ENCODE measurements at places on chromosomes 16 and 17.
A peak's percentile ranks its signal among the peaks of the same experiment; 100 is the strongest.

- DNase-seq, result peak; percentile 56
Measured at GRCh38 chr17:29369831-29370735, 20.1 kb upstream of the TAOK1 start.

- DNase-seq, result no peak
Measured at GRCh38 chr16:27244363-27244755, 24.2 kb downstream of the NSMCE1 start.

DNA sequence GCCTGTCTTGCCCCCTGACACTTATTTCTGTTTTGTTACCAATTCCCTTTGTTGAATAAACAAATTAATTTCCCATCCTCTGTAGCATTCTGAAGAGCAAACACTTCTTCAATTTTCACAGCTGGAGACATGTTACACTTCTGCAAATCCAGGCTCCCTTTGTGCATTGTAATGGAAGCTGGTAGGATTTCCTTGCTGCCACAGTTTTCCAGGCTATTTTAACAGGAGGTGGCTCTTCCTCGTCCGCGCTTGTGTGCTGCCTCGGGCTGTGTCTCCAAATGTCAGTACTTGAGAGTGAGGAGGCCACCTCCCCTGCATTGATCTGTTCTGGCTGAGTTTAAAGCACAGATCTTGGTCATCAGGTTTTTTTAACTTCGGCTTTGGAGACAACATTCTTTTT is 40.0 kb downstream of the SOST start:
- DNase-seq, result no peak

GRCh38 chr16:23673971-23674614 is 4.6 kb upstream of the PLK1 start:
- no peak for DNase-seq

- no peak for DNase-seq
Measured at GRCh38 chr16:89600427-89600826, 13.0 kb upstream of the DPEP1 start.

DNA sequence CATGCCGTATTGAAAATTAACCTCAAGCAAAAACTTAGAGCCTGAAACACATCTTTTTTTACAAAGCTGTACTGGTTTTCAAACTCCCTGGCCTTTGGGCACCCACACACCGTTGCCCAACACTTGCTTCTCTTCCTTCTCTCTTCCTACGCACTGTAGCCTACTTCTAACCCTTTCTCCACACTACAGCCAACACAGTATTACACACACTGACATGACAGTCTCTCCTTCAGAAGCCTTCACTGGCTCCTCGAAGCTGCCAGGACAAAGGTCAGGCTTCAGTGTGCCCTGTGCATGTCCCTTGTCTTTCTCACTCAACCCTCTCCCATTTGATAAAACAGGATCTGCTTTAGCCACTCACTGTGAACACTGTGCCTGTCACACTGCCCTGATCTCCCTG is 8.0 kb downstream of the FANCA start:
- no peak for DNase-seq

DNA sequence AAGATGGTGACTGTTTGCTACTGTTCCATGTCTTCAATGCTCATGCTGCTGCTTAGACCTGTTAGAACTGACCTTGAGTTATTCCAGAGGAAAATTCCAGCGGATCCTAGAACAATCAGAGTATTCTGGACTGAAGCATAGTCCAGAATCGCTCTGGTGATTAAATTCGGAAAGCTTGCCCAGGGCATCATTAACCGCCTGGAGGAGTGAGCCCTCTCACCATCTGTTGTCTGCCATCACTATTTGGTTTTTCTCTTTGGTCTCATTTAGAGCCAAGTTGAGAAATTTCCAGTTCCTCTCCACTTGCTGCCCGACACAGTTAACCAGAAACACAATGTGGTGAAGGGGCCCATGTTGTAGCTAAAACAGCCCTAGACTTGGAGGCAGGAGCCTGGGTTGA is 104.1 kb downstream of the BMERB1 start:
- DNase-seq, result no peak

DNA sequence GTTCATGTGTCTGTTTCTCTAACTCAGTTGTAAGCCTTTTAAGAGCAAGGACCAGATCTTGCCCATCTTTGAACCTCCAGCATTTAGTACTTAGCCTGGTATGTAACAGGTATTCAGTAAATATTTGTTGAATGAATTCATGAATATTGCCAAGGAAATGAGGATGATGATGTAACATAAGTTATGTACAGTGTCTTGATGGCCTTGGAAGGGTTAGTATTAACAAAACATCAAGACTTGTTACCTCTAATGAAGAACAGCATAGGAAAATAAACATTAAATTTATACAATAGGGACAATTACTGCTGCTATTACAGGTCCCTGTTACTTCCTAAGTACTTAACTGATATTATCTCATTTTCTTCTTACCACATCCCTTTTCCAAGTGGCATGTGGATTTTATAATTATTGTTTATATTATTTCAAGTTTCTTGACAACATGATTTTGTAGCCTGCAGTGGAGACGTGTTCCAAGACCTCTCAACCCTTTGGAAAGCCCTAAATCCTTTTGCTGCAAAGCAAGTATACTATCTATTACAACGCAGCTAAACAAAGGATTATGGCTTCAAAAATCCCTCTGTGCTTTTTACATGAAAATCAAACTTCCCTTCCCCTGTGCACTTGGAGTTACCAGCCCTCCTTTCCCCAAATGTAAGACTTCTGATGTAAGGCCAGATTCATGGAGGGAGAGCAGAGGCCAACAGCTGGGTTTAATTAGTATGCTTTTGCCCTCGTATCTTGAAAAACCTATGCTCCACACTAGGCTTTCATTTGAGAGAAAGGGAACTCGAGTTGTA is 77.4 kb upstream of the SMIM36 start:
- no peak for DNase-seq

DNA sequence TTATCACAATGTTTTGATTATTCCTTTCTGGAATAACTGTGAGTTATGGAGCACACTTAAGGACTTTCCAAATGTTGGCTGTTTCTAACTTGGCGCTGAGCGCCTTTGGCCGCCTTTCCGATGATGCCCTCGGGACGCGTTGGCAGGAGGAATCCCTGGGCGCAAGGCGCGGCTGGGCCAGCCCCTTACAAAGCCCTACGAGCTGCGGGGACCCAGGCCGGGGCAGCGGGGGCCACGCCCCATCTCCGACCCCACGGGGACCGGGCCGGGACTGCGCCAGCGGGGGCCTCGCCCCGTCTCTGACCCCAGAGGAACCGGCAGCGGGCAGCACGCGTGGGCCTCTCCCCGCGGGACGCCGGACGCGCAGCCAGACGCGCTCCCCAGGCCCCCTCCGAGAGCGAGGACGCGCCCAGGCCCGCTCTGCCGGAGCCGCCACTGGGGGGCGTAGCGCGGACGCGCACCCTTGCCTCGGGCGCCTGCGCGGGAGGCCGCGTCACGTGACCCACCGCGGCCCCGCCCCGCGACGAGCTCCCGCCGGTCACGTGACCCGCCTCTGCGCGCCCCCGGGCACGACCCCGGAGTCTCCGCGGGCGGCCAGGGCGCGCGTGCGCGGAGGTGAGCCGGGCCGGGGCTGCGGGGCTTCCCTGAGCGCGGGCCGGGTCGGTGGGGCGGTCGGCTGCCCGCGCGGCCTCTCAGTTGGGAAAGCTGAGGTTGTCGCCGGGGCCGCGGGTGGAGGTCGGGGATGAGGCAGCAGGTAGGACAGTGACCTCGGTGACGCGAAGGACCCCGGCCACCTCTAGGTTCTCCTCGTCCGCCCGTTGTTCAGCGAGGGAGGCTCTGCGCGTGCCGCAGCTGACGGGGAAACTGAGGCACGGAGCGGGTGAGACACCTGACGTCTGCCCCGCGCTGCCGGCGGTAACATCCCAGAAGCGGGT is at the start of gene GAA:
GAA (plus strand) TSS at position 571 of the 935 bp plus-strand sequence. CDS start 3,006 bp downstream, outside the sequence.
- peak; percentile 88 for DNase-seq

DNA sequence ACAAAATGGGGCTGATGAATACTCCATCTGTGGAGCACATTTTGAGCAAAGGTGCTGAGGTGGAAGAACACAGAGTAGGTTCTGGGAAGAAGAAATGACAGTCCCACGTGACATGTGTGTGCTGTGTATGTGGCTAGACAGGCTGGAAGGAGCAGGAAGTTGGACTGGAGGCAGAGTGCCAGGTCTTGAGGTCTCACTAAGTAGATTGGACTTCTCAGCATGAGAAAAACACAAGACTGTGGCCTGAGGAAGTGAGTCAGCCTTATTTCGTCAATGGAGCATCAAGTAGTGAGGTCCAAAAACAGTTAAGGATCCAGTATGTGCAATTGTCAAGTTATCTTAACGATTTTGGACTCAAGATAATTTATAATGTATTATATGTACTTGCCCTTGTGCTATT is 736.5 kb downstream of the KCNJ2 start:
- DNase-seq, result no peak

DNA sequence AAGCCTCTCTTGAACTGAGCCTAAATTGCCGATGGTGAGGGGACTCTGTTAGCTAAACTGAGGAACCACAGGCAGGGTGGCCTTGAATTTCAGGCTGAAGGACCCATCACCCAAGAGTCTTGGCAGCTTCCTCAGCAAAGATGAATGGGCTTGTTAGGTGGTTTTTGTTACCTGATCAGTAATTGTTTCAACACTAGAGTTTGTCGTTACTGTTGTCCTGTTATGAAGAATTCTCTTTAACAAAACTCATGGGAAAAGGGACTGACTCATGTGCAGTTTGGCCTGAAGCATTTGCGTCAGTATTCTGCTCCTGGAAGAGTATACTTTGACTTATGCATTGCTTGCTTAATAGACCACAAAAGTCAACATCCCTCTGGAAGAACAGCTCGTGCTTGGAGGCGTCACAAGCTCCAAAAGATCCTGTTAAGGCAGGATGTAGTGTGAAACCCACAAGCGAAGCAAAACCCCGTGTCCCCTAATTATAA is 206.0 kb downstream of the IRX3 start:
- no peak for DNase-seq

DNA sequence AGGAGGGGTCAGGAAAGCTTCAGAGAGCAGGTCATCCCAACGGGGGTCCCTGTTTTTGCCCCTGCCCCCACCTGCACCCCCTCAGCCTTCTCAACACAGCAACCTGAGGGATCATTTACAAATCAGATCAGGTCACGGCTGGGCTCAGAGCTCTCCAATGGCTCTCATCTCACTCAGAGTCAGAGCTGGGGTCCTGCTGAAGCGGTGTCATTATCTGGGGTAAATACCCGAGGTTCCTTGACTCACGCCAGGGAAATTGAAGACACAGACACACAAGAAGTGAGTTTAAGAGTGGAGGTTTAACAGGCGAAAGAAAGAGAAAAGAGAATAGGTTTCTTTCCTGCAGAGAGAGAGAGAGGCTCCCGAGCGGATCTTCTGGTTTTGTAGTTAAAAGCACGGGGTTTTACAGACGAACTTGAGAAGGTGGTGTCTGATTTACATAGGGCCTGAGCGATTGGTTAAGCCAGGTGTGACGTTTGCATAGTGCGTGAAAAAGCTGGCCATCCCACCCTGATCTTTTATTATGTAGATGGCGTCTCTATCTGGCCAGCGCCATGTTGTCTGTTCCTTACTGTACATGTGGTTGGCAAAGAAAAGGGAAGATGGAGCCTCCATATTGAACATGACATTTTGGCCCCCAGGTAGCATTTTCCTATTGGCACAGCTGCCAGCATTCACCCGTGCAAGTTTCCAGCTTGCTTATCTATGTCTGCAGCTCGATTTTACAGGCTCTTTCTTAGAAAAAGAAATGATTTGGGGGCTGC is 51.4 kb downstream of the WSB1 start:
- no peak for DNase-seq

DNA sequence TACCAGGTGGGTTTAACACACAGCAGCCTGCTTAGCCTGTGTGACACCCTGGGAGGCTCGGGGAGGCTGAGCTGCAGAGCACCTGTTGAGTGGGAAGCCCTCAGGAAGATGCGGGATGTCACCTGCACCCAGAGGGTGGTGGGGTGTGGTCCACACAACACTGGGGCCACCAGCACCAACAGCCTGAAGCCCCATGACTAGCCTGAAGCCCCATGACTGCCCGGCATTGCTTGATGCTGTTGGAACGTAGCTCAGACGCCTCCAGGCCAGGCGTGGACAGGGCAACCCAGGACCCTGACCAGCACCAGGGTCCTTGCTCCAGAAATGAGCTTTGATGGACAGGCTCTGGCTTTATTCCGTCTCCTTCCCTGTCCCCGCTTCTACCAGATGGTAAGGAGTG is 76.3 kb upstream of the ZNF469 start:
- no peak for DNase-seq

GRCh38 chr17:35238821-35239220 is 4.1 kb upstream of the SLFN5 start:
- DNase-seq, result no peak

GRCh38 chr17:28634206-28634865 is 10.6 kb downstream of the BLTP2 start:
- DNase-seq, result no peak
